Germinal center (tissue), 1 donor: ENCODE measurements at places on chromosomes 5 and 9.

DNA sequence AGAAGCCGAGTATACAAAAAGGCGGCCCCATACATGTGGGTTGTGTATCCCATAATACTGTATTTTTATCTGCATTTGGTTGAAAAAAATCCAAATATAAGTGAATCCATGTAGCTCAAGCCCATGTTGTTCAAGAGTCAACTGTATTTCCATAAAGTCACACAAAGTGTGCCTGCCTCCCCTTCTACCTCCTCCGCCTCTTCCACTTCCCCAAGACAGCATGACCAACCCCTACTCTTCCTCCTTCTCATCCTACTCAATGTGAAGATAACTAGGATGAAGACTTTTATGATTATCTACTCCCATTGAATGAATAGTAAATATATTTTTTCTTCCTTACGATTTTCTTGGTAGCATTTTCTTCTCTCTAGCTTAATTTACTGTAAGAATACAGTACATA is 92.7 kb downstream of the RFX3 start:
- no peak for DNase-seq

DNA sequence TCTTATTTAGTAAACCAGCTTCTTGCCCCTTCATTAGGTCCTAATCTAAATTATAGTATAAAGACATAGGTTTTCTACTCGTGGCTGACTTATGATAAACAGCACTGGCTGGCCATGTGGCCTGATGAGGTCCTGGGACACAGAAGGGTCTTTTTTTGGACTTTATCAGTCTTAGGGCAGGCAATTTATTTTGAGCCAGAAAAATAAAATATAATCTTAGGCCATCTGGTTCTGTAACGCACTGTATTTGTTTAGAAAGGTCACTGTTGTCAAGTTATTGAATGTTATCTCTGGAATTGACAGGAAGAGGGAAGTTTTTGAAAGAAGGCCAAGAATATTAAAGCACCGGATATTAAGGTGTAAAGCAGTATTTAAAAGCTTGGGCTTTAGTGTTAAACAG is 53.9 kb downstream of the RFX3 start:
- DNase-seq, result no peak

DNA sequence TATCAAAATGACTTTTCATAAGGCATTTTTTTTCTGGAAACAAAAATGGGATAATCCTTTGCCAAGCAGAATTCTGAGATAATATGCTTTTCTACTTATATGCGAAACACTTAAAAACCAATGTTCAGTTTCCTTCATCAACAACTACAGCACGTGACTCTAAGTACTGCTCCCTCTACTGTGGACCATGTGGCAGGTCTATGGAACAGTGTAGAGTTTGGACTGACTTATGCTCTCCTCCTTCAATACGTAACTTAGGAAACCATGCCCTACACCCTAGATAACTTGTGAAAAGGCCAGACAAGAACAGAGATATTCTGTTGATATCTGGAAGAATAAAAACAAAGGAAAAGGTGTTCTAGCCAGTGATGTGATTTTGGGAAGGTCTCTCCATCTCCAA is 111.3 kb upstream of the GNA14 start:
- DNase-seq, result no peak

GRCh38 chr9:81530310-81530810 is 159.0 kb downstream of the TLE1 start:
- peak; percentile 14 for DNase-seq

- DNase-seq, result no peak
Measured at GRCh38 chr9:93813221-93814076, 141.7 kb downstream of the BARX1 start.

DNA sequence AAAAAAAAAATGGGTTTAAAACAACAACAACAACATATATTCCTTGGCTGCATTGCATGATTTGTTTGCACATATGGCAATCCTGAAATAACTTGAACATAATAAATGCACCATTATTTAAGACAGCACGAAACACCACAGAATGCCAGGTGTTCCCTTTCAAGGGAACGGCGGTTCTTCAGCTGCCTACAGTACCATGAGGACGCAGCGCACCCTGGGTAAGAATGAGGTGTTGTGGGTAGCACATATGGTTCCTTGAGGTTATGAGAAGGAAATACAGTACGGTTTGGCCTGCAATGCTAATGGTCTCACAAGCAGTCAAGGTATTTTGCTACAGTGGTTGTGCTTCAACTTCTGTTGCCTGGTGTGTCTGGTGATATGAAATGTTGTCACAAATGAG is 174.8 kb downstream of the SLC12A2 start:
- no peak for DNase-seq

GRCh38 chr5:1009359-1010180 is 968 bp downstream of the NKD2 start:
- DNase-seq, result no peak

GRCh38 chr5:55338810-55339243 is 31.0 kb downstream of the MTREX start:
- DNase-seq, result peak; percentile 7

- no peak for DNase-seq
Measured at GRCh38 chr9:134386951-134387831, 60.9 kb downstream of the RXRA start.

DNA sequence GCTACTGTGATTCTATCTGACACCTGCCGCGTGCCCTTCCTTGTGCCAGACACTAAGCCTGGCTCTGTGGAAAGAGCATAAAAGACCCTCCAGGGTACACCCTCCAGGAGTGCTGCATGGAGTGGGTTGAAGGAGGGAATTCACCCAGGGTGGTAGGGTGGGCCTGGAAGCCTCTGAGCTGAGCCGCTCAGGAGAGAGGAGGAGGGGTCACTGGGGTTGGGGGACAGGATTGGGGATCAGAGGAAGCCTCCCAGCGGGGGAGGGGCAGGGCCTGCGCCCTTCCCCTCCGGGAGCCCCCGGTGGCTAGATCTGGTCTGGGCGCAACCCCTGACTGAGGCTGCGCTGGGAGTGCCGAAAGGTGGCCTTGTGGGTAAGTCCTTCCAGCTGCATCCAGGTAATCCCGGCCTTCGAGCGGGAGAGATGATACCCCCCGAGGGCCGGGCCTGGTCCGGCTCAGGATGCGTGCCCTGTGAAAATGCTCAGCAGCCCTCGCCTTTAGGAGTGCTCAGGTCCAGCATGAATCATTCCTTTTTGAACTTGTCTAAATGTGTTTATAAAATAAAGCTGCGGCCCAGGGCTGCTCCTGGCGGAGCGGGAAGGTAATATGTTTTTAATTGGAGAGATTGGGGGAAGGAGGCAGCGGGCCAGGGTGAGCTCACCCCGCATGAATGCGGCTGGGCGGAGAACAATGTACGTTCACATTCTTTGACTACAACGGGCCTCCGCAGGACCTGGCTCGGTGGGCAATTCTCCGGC is 118.1 kb upstream of the SMIM23 start:
- DNase-seq, result no peak

- DNase-seq, result no peak
Measured at GRCh38 chr5:133773247-133774202, 161.2 kb upstream of the FSTL4 start.

DNA sequence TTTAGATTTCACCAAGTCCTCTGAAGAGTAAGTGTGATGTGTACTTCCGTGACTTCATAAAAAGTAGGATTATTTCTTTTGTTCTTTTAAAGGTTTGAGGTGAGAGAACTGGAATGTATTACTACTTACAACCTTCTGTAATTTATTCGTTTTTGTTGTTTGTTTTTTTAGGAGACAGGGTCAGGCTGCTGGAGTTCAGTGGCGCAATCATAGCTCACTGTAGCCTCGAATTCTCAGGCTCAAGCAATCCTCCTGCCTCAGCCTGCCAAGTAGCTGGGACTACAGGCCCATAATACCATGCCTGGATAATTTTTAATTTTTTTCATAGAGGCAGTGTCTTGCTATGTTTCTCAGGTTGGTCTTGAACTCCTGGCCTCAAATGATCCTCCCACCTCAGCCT is 68.3 kb upstream of the RETREG1 start:
- DNase-seq, result no peak

GRCh38 chr9:109012009-109012875 is 1.1 kb downstream of the CTNNAL1 start:
- peak; percentile 6 for DNase-seq

DNA sequence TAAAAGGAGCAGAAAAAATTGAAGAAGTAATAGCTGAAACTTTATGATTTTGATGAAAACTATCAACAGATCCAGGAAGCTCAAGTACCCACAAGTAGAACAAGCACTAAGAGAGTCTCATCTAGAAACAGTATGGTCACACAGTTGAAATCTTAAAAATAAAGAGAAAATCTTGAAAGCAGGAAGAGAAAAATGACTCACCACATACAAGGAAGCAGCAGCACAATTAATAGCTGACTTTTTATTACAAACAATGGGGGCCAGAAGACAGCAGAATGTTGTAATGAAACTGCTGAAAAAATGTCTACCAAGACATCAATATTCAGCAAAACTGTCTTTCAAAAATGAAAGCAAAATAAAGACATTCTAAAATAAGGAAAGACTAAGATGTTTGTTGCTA is 1108.3 kb upstream of the DMAC1 start:
- DNase-seq, result no peak

DNA sequence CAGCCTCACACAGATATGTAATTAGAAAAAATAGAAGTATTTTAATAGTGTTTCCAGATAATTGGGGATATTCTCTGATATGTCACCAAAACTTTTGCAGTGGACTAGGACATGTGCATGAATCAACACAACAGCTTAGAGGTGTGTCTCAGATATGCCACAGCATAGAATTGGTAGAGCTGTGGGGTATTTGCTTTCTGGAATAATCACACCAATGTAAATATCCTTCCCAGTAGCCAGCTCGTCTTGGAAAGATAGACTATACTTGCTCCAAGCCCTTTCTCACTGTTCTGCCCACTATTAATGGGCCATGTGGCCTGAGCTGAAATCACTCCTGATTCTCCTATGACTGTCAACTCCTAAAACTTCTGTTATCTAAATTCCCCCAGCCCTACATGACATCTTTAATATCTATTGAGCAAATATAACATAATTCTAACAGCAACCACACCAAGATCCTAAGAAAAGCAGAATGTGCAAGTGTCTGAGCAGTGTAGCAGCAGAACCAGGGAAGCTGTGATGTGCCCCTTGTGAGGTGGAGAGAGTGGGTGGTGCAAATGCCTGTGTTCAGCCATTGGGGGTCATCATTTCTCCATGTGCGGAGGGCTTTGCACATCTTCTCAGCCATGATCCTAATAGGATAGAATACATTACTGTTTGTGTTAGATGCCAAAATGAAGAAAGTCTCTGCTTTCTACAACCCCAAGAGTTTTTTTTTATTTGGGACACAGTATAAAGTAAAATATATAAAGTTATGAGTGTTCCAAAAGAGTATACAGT is 65.0 kb downstream of the MELK start:
- peak; percentile 5 for DNase-seq
